ENCODE measurements at places on chromosomes 2 and 18. TPM values are rescaled to one million over a fixed set of nuclear protein-coding genes. Genes with fewer than 3 reads are reported as not detected.

Gene ANKRD53
- total RNA-seq = 0.28 TPM

Gene SANBR
- total RNA-seq = 8.7 TPM

Gene CARF
- 2.5 TPM for total RNA-seq

Gene APCDD1
- 0.19 TPM for total RNA-seq

Gene SH2D6
- not detected for total RNA-seq

Gene TMEM198
- total RNA-seq = 0.96 TPM

Gene CLASP1
- total RNA-seq = 32.2 TPM

Gene PPP4R3B
- 52.0 TPM for total RNA-seq

Gene SEMA4C
- total RNA-seq = 15.8 TPM

Gene UGT1A4
- not detected for total RNA-seq

Gene SCN9A
- total RNA-seq = 22.0 TPM

Gene PPP1R1C
- total RNA-seq = 0.77 TPM

Gene TMEM247
- total RNA-seq = not detected

Gene LDAH
- total RNA-seq = 15.7 TPM

Gene PLGLB2
- 0.38 TPM for total RNA-seq

Gene SERPINB13
- not detected for total RNA-seq

Gene ACOXL
- total RNA-seq = not detected

Gene REG3G
- not detected for total RNA-seq

Gene ZNF519
- total RNA-seq = 2.9 TPM

Gene CIB4
- not detected for total RNA-seq

Gene UGT1A9
- total RNA-seq = under 0.01 TPM

Gene SLC11A1
- 0.28 TPM for total RNA-seq

Gene RAMP1
- 3.1 TPM for total RNA-seq

Gene SERPINB2
- total RNA-seq = 0.38 TPM

Gene CHRND
- total RNA-seq = not detected

Gene SNED1
- 4.6 TPM for total RNA-seq

Gene G6PC2
- total RNA-seq = not detected

Gene RUFY4
- not detected for total RNA-seq

Gene PRKCE
- total RNA-seq = 8.2 TPM
